Right atrium auricular region (tissue), 2 donors: ENCODE measurements at places on chromosomes 6 and 20.

GRCh38 chr20:21518292-21518991 lies 4.6 kb upstream of the NKX2-2 start:
- DNase-seq, result no peak

- DNase-seq, result no peak
Measured at GRCh38 chr20:46933150-46933549, 38.5 kb downstream of the EYA2 start.

DNA sequence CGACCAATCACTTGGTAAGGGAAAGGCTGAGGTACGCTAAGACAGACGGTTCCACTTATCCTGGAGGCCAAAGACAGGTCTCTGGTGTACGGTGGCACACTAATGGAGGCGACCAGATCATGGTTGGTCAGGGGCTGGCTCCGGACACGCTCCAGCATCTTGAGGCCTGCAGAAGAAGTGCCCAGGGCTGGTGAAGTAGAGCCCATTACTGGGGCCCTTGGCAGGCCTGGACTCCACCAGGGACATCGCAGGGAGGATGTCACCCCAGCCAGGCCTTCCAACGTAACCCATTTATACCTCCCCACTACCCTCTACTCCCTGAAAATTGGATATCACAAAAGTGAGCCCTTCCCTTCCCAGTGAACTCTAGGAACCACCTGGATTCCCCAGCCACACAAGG lies 16.2 kb downstream of the KHDC1L start:
- DNase-seq, result no peak

- DNase-seq, result no peak
Measured at GRCh38 chr6:30493643-30494250, 4.4 kb downstream of the HLA-E start.

DNA sequence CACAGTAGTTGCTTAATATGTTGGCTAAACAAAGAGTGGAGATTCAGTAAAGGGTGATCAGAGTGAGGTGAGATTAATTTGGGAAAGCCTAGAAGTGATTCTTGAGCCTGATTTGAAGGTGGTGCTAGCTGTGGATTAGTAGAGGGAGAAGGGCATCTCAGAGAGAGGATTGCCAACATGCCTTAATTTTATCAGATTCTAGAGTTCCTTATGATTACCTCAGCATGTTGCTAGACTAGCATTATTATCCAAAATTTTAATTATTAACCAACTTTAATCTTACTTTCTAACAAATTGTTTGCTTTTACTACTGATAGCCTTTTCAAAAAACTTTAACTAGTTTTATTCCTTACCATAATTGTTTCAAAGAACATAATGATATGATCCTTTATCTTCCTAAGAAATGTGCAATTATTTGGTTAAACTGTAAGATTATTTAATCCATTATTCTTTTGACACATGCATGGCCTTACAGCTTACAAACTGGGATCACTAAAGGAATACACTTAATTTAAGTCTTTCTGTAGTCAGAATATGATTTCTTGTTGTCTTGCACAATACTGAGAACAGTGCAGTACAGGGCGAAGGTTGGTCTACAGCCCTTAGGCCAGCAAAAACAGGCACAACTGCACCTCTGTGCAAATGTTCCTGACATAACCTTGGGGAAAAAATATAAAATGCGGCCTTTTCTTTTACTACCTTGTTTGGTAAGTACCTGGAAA lies 88.9 kb downstream of the SLC16A10 start:
- DNase-seq, result no peak
